Regular cardiac myocyte (primary cell): ENCODE measurements at places on chromosomes 1 and 21. TPM values are rescaled to one million over a fixed set of nuclear protein-coding genes. Genes with fewer than 3 reads are reported as not detected.

The E2F2 gene
- total RNA-seq, result under 0.01 and 1.3 TPM in 2 replicates

The CD101 gene
- total RNA-seq, result under 0.01 TPM in 2 replicates

The SH2D5 gene
- total RNA-seq, result 4.0 and 10.7 TPM in 2 replicates

The S100A3 gene
- total RNA-seq, result 2.8 and 4.6 TPM in 2 replicates

The LRRC53 gene
- total RNA-seq, result not detected in 2 replicates
